ENCODE measurements at places on chromosomes 5 and 9.

DNA sequence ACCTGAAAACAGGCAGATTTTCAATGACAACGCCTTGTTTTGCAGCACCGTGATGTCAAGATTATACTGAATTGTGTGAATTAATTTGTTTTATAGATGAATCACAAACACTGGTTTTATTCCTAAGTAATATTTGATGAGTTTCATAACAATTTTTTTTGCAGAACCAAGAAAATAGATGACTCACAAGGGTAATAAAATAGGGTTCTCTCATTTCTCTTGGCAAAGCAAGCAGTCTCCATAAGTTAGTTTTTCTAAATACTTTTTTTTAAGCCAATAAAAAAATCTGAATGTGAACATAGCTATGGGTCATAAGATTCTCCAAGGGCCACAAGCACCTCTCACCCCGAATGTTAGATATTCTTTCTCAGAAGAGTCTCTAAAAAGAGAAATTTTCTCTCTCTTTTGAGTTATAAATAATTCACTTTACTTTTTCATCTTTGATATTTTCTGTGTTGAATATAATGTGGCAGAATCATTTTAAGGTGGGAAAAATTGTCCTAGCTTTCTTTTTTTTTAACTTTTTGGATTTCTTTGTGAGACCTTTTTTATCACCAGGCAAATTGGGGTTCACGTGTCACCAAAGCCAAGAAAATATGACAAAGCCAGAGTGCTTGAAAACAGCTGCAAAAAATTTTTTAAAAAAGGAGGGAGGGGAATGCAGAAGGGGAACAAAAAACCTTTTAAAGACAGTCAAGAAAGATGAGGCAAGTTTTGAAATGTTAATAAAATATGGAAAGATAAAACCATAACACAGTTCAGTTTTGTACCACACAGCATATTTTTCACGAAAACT lies 174.6 kb upstream of the DAPK1 start:
- DNase-seq: no peak

DNA sequence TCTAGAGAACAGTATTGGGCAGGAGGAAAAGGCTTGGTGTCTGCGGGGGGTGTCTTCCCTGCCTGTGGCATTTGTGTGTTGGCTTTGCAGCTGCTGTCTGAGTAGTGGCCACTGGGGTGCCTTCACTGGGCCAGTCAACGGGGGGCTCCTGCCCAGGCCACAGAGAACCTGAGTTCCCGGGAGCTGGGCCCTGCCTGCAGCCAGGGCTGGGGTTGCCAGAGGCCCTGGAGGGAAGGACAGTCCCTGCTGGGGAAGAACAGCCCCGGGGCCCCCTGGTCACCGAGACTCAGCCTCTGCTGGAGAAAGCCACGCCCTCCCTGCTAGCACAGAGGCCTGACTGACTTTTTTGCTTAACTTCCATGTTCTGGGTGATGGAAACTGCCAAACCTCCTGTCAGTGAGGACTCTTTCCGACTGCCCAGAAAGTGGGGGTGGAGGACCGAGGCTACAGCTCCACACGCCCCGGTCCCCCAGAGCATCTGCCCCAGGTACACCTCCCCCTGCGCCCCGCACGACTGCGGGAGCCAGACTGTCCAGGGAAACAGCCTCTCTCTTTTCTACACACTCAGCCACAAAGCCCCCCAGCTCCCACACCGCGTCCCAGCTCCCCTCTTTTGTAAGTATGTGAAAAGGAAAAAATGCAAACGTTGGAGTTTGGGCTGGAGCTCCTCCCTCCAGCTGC lies 133.4 kb downstream of the DAB2IP start:
- DNase-seq: no peak

- DNase-seq: no peak
Observed at GRCh38 chr5:110105692-110106091, 416.0 kb downstream of the MAN2A1 start.

- no peak for DNase-seq
Observed at GRCh38 chr9:136694163-136694871, 7.1 kb upstream of the AGPAT2 start.

DNA sequence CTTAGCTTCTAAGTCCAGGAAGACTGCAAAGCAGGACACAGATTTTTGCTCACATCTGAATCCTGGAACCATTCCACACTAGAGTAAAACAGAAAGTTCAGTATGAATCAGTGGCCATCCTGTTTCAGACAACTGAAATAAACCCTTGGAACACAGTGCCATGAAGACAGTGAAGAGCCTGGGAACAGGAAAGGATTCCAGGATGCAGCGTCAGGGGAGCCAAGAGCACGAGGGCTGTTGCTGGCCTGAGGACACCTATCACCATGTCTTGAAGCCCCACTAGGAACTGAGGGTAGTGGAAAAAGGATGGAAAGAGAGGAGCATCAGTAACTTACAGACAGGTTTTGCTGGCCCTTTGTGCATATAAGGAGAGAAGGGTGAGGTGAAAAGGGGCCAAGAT lies 115.3 kb upstream of the FSTL4 start:
- DNase-seq: no peak

DNA sequence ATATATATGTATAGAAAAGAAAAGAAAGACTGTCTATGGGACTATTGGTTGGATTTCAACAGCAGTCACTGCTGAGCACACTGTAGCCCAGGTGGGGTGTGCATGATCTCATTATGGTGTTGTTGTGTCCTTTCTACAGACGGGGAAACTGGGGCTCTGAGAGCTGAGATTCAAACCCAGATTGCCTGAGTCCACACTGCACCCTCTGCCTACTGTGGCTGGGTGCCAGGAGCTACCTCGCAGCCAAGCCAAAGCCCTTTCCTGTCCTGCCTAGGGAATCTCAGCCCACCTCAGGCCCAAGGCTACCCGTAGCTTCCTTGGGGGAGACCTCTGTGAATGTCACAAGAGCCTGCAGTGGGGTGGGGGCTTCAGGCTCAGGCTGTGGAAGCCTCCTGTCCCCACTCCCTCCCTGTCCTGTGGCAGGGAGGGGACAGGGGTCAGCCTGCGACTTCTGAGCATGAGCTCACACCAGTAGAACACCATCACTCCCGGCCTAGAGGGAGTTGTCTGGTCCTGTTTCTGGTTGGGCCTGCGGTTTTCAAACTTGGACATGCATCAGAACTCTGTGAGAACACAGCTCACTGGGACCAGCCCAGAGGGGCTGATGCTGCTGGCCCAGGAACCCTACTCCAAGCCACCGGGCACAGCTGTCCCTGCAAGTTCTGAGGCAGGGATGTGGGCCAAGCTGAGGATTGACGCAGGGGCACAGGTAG lies 7.9 kb upstream of the NINJ1 start:
- no peak for DNase-seq

DNA sequence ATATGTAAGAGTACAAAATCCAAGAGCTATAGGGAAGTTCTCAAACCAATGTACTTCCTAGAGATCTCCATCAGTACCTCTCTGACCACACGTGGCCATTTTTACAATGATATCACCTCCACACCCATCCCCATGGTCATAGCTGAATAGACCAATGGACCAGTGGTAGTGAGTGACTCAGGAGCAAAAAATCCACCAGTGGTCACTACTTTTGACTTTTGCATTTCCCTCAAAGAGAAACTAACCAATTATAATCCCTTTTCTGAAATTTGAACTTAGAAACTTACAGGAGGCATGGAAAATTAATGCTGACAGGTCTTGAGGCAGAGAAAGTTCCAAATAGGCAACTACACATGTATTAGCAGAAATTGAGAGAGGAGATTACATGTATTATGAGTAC lies 238.4 kb downstream of the TRPM3 start:
- DNase-seq: no peak

GRCh38 chr5:55509796-55510522 lies 24.8 kb downstream of the PLPP1 start:
- no peak for DNase-seq

DNA sequence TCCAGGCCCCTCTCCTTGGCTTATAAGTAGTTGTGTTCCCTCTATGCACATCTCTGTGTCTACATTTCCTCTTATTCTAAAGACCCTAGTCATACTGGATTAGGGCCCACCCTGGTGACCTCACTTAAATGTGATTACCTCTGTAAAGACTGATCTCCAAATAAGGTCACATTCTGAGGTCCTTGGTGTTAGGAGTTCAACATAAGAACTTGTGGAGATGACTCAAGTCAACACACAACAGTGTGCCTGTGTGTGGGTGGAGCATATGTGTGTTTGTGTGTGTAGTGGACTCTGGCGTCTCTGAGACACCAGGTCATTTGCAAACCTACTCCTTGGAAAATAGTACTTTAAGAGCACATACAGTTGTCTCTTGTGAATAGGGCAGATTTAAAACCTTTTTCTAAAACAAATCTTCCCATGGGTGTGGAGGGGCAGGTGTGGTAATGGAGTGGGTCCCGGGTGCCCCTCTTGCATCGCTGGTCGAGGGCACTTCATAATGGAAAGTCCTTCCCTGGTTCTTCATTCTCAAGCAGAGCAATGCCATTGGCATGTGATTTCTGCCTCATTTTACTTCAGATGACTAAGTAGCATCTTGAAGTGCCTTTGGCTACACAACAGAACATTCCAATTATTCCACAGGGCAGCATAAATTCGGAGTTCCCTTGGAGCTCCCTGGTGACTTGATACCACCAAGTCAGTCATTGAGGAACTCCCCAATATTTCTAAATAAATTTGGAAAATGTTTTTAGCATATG lies 84.4 kb downstream of the C9orf152 start:
- DNase-seq: no peak

DNA sequence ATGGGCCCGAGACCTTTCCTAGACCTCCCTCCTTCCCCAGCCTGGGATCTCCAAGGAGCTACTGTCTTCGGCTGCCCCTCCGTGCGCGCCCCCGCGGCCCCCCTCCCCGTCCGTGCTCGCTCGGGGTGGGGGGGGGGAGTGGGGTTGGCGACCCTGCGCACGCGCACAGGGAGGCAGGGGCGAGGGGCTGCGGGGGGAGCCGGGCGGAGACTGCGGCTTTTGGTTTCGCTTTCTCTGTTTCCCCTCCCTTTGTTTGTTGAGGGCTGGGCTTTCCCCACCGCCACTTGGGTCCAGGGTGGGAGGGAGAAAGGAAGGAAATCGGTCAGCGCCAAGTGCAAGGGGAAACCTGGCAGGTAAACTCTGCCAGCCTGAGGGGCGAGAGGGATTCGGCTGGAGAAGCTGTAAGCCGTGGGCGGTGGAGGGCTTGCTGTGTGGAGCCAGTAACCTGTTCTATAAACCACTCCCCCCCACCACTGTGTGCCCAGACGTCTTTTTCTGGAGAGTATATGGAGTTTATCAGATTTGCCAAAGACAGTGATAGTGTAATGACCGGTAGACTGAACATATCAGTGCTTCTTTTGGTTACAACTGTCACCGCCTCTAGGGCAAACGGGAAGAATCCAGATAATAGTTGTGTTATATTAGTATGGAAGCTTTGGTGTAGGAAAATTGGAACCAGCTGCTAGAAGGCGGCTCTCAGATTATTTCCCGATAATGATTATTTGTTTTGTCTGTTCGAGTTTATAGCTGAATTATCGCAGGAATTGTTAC lies 684 bp downstream of the DNAJA1 start:
- peak; percentile 90 for DNase-seq

DNA sequence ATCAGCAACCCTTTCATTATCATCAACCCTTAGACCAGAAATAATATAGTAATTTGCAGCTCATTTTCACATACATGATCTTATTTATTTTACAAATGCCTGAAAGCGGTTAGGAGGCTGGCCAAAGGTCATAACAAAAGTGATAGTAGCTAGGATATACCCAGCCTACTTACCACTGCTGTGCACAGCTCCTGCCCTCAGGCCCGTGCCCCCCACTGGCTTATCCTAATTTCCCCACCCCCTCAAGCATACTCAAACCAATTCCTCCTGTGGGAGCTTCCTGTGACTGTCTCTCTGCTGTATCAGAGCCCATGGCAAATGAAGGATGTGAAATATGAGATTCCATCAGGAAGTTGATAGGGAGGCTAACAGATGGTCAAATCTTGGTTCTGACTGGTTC lies 14.8 kb downstream of the FAM219A start:
- DNase-seq: no peak

DNA sequence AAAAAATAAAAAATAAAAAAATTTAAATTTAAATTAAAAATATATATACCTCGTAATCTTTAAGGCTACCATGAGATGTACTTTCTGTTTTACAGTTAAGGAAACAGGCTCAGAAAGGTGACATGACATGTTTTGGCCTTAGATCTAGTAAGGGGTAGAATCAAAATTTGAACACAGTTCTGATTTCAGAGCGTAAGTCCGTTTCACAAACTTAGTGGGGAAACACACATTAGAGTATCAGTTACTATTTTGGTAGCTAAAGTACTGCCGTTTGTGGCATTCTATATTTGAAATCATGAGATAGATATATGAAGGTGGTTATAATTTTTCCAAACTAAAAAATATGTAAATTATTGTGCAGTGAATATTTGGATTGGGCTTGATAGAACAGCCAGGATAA lies 186.2 kb downstream of the DENND1A start:
- DNase-seq: no peak

GRCh38 chr5:75524071-75524470 lies 12.4 kb downstream of the POLK start:
- DNase-seq: no peak

DNA sequence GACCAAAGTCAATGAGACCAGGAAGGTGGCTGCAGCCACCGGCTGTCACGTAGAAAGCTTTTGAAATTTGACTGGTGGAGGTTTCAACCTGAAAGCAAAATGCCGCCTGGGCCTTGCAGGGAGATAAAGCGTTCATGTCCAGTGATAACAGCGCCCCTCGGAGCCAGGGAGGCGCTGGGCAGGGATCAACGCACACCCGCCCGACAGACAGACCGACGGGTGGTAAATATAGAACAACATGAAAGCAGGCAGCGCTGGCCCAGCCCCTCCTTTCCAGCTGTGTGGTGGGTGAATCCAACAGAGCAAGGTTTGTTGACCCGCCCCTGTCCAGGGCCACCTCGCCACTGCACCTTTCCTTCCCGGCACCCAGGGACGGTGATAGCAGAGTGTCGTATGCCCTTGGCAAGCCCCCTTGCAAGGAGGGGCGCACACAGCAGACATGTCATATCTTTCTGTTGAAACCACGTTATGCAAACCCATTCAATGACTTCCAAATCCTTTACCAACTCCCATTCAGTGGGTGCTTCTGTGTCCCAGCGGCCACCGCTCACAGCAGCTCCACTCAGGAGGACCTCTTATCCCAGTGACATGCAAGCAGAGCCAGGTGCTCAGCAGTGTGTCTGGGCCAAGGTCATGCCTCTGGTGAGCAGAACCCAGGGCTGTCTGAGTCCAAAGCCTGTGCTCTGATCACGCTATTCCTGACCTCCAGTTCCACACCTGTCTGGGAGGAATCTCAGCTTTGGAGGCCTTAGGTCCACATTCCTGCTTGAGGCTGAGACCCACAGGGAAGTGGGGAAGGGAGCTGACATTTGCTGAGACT lies 38.7 kb downstream of the NKX2-5 start:
- no peak for DNase-seq

GRCh38 chr9:116467740-116468351 lies 219.3 kb upstream of the TRIM32 start:
- DNase-seq: no peak

GRCh38 chr9:86531273-86531970 lies 177.2 kb upstream of the TUT7 start:
- no peak for DNase-seq

GRCh38 chr5:131386779-131387178 lies 122.9 kb downstream of the CDC42SE2 start:
- DNase-seq: no peak

DNA sequence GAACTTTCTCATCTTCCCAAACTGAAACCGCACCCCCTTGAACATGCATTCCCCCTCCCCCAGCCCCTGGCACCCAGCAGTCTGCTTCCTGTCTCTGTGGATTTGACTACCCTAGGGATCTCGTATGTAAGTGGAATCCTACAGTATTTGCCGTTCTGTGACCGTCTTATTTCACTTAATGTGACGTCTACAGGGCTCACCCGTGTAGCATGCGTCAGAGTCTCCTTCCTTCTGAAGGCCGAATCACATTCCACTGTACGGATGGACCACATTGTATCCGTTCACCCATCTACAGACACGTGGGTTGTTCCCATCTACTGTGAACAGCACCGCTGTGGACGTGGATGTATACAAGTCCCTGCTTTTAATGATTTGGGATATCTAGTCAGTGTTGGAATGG lies 4.5 kb downstream of the PRRX2 start:
- DNase-seq: no peak

Measured in CD4-positive, alpha-beta T cell treated with Interleukin-12 subunit alpha and Interleukin-12 subunit beta, for 1 hour (primary cell).